ENCODE measurements at places on chromosomes 4 and X.

- DNase-seq = no peak
Observed at GRCh38 chr4:16663307-16663706, 235.1 kb downstream of the LDB2 start.

GRCh38 chrX:80423744-80424143 is 3.5 kb downstream of the TENT5D start:
- no peak for DNase-seq

DNA sequence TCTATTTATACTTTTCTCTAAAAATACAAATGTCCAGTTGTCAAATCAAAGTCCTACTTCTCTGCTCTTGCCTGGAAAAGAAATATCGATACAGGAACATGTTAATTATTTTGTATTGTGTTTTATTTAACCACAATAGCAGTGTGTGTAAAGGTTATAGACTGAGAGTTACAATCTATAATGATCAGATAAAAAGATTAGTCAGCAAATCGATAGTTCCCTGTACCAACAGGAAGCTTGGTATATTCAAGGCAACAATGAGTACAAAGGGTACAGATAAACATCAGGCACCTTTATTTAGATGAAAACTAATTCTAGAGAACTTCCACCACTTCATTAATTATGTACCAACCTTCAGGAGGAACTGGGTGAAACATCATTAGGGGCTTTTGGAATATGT is 469.5 kb downstream of the GBA3 start:
- DNase-seq = no peak

- no peak for DNase-seq
Observed at GRCh38 chr4:66911880-66912279, 633.4 kb downstream of the CENPC start.

GRCh38 chr4:163932504-163932903 is 438.0 kb downstream of the TMA16 start:
- no peak for DNase-seq

All from BJ (cell line).